ENCODE measurements at places on chromosomes 6 and 20. TPM values are rescaled to one million over a fixed set of nuclear protein-coding genes. Genes with fewer than 3 reads are reported as not detected.

DNA sequence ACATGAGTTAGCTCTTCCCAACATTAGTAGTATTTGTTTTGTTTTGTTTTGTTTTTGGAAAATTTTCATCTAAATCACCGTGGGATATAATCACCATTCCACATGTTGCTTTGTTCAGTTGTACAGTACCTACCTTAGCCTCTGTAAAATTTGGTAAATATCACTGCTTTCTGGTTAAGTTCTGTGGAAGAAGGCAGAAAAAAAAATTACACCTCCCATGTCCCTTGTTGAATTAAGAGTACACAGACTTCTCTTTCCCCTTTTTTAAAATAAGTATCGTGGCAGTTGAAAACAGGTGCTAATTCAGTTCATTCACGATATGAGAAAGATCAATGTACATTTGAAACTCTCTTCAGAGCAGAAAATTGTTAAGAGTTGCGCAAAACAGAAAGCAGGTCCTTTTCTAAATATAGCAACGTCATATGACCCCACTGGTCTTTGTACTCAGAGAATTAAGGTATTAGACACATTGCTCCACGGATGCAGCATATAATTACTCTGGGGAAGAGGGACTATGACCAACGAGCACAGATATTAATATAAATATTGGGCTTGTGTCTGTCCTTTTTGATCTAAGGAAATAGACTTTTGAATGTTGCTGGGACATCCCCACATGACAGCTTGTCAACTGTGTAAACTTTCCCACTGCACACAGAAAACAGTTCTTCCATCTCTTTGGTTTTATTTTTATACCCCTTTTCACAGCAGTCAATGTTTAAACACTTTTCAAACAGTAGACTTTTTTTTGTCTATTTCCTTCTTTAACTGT is 58.6 kb upstream of the ZNF217 start:
- H3K4me1 ChIP-seq, result peaks cover 50% of the 10 kb centered on the region
- peak; percentile 65 for DNase-seq
- H3K36me3 ChIP-seq, result no peaks in the 10 kb centered on the region
- H3K27ac ChIP-seq, result peak overlapping the region; percentile 84
- peak overlapping the region; percentile 48 for H3K4me3 ChIP-seq

- no peaks in the 10 kb centered on the region for H3K27me3 ChIP-seq
- no peak for DNase-seq
- no peaks in the 10 kb centered on the region for H3K36me3 ChIP-seq
- H3K27ac ChIP-seq, result no peak overlapping the region
Measured at GRCh38 chr6:34120953-34121675, 24.8 kb downstream of the GRM4 start.

DNA sequence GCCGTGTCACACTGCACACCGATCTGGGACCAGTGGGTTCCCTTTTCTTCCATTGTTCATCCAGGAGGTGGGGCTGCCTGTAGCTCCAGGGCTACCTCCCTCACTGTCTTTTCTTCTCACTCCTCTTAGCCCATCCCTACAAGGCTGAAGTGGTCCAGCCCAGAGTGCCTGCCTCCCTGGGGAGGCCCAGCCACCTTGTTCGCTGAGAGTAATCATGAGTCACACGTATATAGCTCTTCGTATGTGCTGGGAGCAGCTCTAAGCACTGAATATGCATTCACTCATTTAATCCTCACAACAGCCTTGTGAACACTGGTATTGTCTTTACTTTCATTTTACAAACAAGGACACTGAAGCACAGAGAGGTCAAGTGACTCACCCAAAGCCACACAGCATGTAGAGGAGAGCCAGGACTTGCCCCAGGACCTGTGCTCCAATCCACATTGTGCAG is 14.7 kb upstream of the CCDC167 start:
- DNase-seq, result no peak
- no peak overlapping the region for H3K4me3 ChIP-seq
- H3K36me3 ChIP-seq, result no peaks in the 10 kb centered on the region
- peaks cover 23% of the 10 kb centered on the region for H3K4me1 ChIP-seq

GRCh38 chr6:169159331-169159730 is 94.3 kb downstream of the THBS2 start:
- no peaks in the 10 kb centered on the region for H3K27me3 ChIP-seq
- H3K4me1 ChIP-seq, result no peaks in the 10 kb centered on the region
- no peak overlapping the region for H3K4me3 ChIP-seq
- DNase-seq, result no peak
- H3K27ac ChIP-seq, result no peak overlapping the region
- H3K36me3 ChIP-seq, result no peaks in the 10 kb centered on the region

GRCh38 chr6:165049362-165049761 is 260.0 kb downstream of the C6orf118 start:
- H3K4me1 ChIP-seq, result no peaks in the 10 kb centered on the region
- no peaks in the 10 kb centered on the region for H3K27me3 ChIP-seq
- no peak for DNase-seq

- H3K27ac ChIP-seq, result no peak overlapping the region
- no peak overlapping the region for H3K4me3 ChIP-seq
- H3K27me3 ChIP-seq, result no peaks in the 10 kb centered on the region
- peaks cover 12% of the 10 kb centered on the region for H3K4me1 ChIP-seq
- no peak for DNase-seq
Measured at GRCh38 chr6:147207351-147207750, 3.1 kb downstream of the STXBP5 start.

TSBP1 gene
- total RNA-seq, result not detected

GRCh38 chr6:111192911-111193555 is 105.7 kb downstream of the SLC16A10 start:
- no peaks in the 10 kb centered on the region for H3K36me3 ChIP-seq
- H3K4me3 ChIP-seq, result no peak overlapping the region
- DNase-seq, result no peak
- H3K4me1 ChIP-seq, result no peaks in the 10 kb centered on the region
- H3K27me3 ChIP-seq, result no peaks in the 10 kb centered on the region

GRCh38 chr6:110098511-110099116 is 80.9 kb downstream of the WASF1 start:
- no peak overlapping the region for H3K27ac ChIP-seq
- DNase-seq, result no peak
- peaks cover 12% of the 10 kb centered on the region for H3K4me1 ChIP-seq
- no peaks in the 10 kb centered on the region for H3K27me3 ChIP-seq
- H3K36me3 ChIP-seq, result no peaks in the 10 kb centered on the region
- H3K4me3 ChIP-seq, result no peak overlapping the region

GRCh38 chr6:43668151-43669028 is 19.2 kb downstream of the MRPS18A start:
- no peak overlapping the region for H3K27ac ChIP-seq
- H3K4me3 ChIP-seq, result no peak overlapping the region
- H3K27me3 ChIP-seq, result no peaks in the 10 kb centered on the region
- H3K4me1 ChIP-seq, result peaks cover 15% of the 10 kb centered on the region
- H3K36me3 ChIP-seq, result peaks cover 20% of the 10 kb centered on the region

AAR2 gene
- 22.0 TPM for total RNA-seq

GRCh38 chr6:47234266-47234933 is 75.3 kb downstream of the TNFRSF21 start:
- H3K27me3 ChIP-seq, result no peaks in the 10 kb centered on the region
- DNase-seq, result no peak
- H3K36me3 ChIP-seq, result no peaks in the 10 kb centered on the region
- H3K27ac ChIP-seq, result no peak overlapping the region
- H3K4me3 ChIP-seq, result no peak overlapping the region
- no peaks in the 10 kb centered on the region for H3K4me1 ChIP-seq

DNA sequence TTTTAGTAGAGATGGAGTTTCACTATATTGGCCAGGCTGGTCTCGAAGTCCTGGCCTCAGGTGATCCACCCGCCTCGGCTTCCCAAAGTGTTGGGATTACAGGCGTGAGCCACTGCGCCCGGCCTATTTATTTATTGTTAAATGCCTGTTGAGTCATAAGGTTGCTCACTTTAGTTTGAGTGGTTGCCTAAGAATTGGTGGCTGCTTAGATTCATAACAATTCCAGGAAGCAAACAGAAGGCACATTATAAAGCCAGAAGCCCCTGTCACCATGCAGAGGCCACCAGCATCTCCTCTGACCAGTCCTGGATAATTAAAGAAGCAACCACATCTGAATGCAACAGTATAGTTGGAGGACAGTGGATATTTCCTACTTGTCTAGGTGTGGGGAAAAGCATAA is 24.0 kb upstream of the ARMH2 start:
- H3K27me3 ChIP-seq, result no peaks in the 10 kb centered on the region
- peaks cover 97% of the 10 kb centered on the region for H3K36me3 ChIP-seq
- no peaks in the 10 kb centered on the region for H3K4me1 ChIP-seq

MROH8 gene
- 4.6 TPM for total RNA-seq

CYP39A1 gene
- not detected for total RNA-seq

DNA sequence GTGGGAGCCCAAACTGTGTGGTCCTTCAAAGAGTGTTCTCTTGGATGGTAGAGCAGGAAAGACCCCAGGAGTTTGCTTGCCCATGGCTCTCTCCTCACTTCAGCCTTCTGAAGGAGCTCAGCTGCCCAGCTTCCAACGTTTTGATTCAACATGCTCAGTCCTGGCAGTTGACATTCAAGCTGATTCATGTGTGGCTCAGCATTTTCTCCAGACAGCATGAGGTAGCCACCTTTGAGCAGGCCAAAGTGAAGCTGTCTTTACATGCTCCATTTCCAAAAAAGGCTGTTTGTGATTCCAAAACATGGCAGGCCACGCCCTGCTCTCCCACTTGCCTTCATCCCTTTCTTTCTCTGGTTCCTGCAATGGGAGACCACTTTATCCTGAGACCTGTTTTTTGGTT is 280.2 kb downstream of the TBC1D7 start:
- no peaks in the 10 kb centered on the region for H3K4me1 ChIP-seq
- no peaks in the 10 kb centered on the region for H3K36me3 ChIP-seq
- no peak overlapping the region for H3K4me3 ChIP-seq
- no peaks in the 10 kb centered on the region for H3K27me3 ChIP-seq

- DNase-seq, result no peak
- no peaks in the 10 kb centered on the region for H3K36me3 ChIP-seq
- no peak overlapping the region for H3K4me3 ChIP-seq
- no peak overlapping the region for H3K27ac ChIP-seq
- H3K27me3 ChIP-seq, result no peaks in the 10 kb centered on the region
Measured at GRCh38 chr6:89618026-89618425, 20.5 kb downstream of the LYRM2 start.

SLC12A5 gene
- total RNA-seq, result not detected

PRIM2 gene
- 21.7 TPM for total RNA-seq

RUNX2 gene
- total RNA-seq, result 2.2 TPM

DNA sequence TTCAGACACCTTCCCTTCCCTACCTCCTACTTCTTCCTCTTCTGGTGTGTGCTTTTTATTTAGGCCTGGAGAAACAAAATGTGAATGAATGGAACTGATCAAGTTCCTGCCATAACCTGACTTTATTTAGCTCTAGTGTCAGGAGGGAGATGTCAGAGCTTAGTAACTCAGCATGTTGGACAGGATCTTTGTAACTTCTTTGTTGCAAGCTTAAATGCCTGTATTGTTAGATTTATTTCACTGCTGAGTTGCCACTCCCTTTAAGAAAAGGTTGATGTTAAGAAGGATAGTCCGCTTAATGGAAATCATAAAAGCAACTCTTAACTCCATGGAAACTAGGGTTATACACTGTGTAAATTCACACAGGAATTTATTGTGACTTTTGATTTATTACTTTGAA is 2.2 kb downstream of the FAM120B start:
- no peak overlapping the region for H3K4me3 ChIP-seq
- H3K4me1 ChIP-seq, result peaks cover 34% of the 10 kb centered on the region
- no peak for DNase-seq
- H3K36me3 ChIP-seq, result no peaks in the 10 kb centered on the region
- no peak overlapping the region for H3K27ac ChIP-seq

- DNase-seq, result no peak
- no peaks in the 10 kb centered on the region for H3K27me3 ChIP-seq
- no peaks in the 10 kb centered on the region for H3K36me3 ChIP-seq
- no peak overlapping the region for H3K27ac ChIP-seq
- H3K4me1 ChIP-seq, result no peaks in the 10 kb centered on the region
Measured at GRCh38 chr20:51286758-51287157, 255.8 kb downstream of the NFATC2 start.

- no peaks in the 10 kb centered on the region for H3K27me3 ChIP-seq
- H3K36me3 ChIP-seq, result no peaks in the 10 kb centered on the region
- H3K27ac ChIP-seq, result no peak overlapping the region
- DNase-seq, result no peak
- H3K4me1 ChIP-seq, result no peaks in the 10 kb centered on the region
- no peak overlapping the region for H3K4me3 ChIP-seq
Measured at GRCh38 chr6:1498491-1499113, 109.2 kb downstream of the FOXF2 start.

GRCh38 chr20:42895020-42895419 is 294.7 kb downstream of the PTPRT start:
- H3K4me1 ChIP-seq, result no peaks in the 10 kb centered on the region
- H3K4me3 ChIP-seq, result no peak overlapping the region
- H3K36me3 ChIP-seq, result no peaks in the 10 kb centered on the region
- no peaks in the 10 kb centered on the region for H3K27me3 ChIP-seq
- no peak overlapping the region for H3K27ac ChIP-seq
- no peak for DNase-seq

FAM217A gene
- not detected for total RNA-seq

DNA sequence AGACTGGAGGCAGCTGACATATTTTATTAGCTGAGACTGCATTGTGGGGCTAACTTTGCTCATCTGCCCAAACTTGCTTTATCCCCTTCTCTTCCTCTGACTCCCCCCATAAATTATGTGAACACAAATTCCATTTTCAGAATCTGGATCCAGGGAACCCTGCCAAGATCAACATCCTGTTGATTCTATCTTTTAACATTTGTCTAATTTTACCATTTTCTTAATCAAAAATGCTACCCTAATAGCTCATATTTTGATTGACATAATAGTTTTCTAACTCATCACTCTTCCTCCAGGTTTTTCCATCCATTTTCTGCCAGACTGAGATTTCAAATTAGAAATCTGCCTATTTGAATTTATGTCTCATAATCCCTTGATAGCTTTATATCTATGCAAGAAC is 184.7 kb upstream of the PRSS16 start:
- DNase-seq, result no peak
- H3K4me3 ChIP-seq, result no peak overlapping the region
- H3K27me3 ChIP-seq, result peaks cover 7% of the 10 kb centered on the region
- H3K4me1 ChIP-seq, result no peaks in the 10 kb centered on the region
- no peak overlapping the region for H3K27ac ChIP-seq

HLA-DMA gene
- 558 TPM for total RNA-seq

MC3R gene
- not detected for total RNA-seq

DNA sequence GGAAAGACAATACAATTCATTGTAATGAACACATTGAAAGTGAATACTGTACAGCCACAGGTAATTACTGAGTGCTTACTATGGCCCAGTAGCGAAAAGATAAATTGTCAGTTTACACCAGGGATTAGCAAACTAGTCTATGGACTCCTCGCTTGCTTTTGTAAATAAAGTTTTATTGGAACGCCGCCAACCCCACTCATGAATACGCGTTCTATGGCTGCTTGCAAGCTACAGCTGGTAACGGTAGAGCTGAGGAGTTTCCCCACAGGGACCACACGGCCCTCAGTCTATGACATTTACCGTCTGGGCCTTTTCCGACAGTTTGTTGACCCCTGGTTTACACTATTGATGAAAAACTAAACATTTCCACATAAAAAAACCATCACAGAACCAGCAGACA is 24.2 kb downstream of the LAMA5 start:
- no peak overlapping the region for H3K27ac ChIP-seq
- DNase-seq, result no peak
- peaks cover 24% of the 10 kb centered on the region for H3K4me1 ChIP-seq
- no peaks in the 10 kb centered on the region for H3K27me3 ChIP-seq
- no peak overlapping the region for H3K4me3 ChIP-seq
- H3K36me3 ChIP-seq, result no peaks in the 10 kb centered on the region

- no peak overlapping the region for H3K4me3 ChIP-seq
- no peaks in the 10 kb centered on the region for H3K36me3 ChIP-seq
- H3K4me1 ChIP-seq, result no peaks in the 10 kb centered on the region
- no peaks in the 10 kb centered on the region for H3K27me3 ChIP-seq
Measured at GRCh38 chr6:129402244-129402643, 307.7 kb downstream of the ARHGAP18 start.

ELOVL2 gene
- total RNA-seq, result not detected

PARD6B gene
- 6.0 TPM for total RNA-seq

GRCh38 chr6:14824060-14824459 is 421.8 kb upstream of the JARID2 start:
- H3K36me3 ChIP-seq, result no peaks in the 10 kb centered on the region
- no peak for DNase-seq
- H3K4me1 ChIP-seq, result no peaks in the 10 kb centered on the region

TBX18 gene
- not detected for total RNA-seq

Measured in B cell (primary cell).